Fibroblast of skin of left quadriceps (primary cell): ENCODE measurements at places on chromosomes 3 and 15.

DNA sequence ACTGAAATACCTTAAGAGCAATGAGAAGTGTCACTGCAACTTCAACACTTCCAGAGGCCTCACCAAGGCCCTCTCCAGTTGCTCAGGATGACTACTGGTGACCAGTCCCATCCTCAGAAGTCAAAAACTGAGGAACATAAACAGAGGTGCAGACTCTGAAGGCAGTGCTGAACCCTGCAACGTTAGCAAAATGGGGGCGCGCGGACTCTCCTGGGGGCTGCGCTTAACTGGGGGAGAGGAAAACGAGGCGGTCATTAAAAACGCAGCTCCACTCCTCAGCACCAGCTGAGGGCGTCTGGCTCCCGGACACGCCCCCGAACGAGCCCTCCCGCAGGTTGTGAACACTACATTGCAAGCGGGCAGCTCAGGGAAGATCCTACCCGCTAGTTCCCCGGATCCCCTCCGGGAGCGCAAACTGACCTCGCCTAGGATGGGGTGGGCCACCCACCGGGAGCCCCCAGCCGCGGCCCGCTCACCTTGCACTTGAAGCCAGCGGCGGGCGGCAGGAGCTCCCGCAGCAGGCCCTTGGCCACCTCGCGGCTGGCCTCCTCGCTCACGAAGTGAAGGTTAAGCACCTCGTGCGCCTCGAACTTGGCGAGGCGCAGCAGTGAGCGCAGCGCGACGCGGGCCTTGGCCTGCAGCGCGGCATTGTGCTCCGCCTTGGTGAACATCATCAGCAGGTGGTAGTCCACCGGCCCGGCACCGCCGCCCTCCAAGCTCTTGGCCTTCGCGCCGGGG, 711 bp downstream of the XXYLT1 start:
- no peak for DNase-seq

DNA sequence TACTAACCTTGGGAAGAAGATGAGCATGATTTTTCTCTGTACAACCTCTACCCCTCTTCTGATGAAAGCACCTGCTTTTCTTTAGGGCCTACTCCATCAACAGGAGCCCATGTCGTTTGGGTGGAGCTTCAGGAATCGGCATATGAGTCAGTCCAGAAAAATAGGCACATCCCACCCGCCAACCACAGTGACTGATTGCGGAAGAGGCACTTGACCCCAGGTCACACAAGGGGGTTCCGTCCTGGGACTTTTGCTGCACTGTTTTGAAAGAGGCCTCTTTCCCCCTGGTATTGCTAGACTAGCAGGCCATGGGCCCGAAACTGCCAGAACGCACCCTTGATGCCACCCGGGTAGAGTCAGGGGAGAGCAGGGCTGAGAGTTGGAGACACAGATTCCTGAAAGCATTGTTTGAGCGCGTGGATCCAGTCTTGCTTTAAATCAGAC, 19.3 kb upstream of the NRROS start:
- DNase-seq = no peak

DNA sequence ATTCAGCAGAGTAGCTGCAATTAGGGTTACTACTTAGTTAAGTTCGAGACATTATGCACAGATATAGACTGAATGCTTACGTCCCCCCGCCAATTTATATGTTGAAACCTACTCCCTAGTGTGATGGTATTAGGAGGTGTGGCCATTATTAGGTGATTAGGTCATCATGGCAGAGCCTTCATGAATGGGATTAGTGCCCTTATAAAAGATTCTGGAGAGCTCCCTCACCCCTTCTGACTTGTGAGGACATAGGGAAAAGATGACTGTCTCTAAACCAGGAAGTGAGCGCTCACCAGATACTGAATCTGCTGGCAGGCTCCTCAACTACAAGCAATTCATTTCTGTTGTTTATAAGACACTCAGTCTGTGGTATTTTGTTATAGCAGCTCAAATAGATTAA, 25.6 kb upstream of the TEX9 start:
- DNase-seq = no peak

- DNase-seq = no peak
Observed at GRCh38 chr3:50502225-50502583, 1.2 kb downstream of the CACNA2D2 start.

- DNase-seq = peak; percentile 33
Observed at GRCh38 chr15:56524915-56525314, 60.0 kb upstream of the MNS1 start.

DNA sequence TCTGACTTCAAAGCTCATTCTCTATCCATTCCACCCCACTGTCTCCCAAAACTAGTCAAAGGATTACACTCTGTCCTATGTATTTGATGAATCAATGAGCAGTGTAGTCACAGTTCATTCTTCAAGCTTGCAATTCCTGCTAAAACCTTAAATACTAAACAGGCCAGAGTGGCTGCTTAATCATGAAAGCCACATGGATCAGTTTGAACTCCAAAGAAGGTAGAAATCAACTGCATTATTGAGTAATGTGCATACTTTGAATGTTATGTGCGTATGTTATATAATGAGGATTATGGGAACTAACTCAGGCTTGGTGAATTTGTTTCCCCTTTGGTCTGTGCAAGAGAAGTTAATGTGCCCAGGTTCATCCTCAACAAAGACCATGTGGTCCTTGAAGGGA, 45.4 kb downstream of the PRICKLE2 start:
- DNase-seq = peak; percentile 71

GRCh38 chr15:68469162-68470048, 37.4 kb upstream of the ITGA11 start:
- DNase-seq = no peak

GRCh38 chr3:191387441-191388077, 57.2 kb upstream of the UTS2B start:
- no peak for DNase-seq

DNA sequence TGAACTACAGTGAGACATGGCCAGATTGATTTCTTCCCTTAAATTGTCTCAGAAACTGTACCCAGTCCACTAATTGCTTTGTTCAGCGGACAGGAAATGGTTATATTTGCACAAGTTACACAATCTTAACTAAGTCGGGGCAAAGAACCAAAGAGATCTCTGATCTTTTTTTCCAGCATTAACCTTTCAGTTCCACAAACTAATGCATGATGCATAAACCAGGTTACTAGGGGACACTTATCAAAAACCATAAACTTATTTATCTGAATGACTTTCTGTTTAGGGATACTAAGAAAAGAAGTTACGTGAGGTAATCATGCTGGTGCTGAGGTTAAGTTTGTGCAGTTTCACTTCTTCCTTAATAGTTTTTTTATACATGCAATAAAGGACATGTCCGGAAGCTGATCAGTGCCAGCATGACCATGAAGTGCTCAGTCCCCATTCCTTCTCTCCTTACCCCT, 22.4 kb downstream of the FNDC3B start:
- DNase-seq = no peak

DNA sequence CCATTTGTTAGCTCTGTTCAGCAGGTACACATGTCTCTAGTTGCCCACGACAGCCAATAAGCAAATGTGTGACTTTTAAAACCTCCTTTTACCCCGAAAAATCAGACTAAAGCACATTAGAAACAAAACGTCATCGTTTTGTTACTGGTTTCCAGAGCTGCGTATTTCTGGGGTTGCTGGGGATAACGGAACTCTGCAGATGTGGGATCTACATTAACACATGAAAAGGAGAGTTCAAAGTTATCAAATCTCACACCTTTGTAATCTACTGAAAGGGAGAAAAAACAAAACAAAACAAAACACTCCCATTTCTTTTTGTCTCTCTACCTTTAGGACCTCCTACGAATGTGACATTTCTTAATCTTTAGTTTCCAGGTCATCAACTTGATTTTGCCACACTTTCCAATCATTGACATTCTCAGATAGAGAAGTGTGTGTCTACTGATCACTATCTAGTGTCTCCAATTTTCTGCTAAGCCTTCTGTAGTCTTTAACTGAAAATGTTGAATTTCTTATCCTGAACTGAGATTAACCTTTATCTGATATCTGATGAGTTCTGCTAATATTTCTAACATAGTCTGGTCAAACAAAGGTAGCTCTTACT, 93.0 kb upstream of the TSPAN3 start:
- DNase-seq = no peak

- DNase-seq = no peak
Observed at GRCh38 chr15:39058351-39059131, 493.9 kb upstream of the RASGRP1 start.

GRCh38 chr15:66290007-66290406, 3.4 kb upstream of the DIS3L start:
- no peak for DNase-seq

DNA sequence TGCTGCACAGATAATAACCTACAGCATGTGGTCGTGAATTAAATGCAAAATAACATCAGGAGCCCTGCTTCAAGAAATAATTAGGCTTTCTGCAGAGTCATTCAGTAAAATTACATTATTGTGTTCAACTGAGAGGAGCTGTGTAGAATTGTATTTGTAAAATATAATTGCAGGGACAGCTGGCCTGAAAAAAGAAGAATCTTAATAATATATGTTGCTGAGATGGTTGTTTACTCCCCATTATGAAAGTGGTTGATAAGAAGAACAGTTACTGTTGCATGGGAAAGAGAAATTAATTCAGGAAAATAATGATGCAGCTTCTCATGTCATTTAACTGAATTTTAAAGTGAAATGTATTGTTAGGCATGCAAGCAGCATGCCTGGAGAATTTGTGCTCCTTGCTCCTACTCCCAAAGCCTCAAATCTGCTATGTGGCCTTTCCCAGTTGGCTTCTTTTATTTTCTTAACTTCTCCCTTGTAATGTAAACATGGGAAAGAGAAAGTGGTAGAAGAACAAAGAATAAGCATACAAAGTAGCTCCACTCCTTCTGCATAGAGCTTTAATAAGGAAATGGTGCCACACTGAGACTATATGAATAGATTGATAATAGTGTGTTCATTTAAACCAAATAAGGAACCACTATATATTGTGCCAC, 100.1 kb downstream of the VGLL3 start:
- DNase-seq = no peak

GRCh38 chr3:37708789-37709188, 152.9 kb upstream of the CTDSPL start:
- no peak for DNase-seq

GRCh38 chr3:179421500-179421899, 29.8 kb downstream of the GNB4 start:
- no peak for DNase-seq

DNA sequence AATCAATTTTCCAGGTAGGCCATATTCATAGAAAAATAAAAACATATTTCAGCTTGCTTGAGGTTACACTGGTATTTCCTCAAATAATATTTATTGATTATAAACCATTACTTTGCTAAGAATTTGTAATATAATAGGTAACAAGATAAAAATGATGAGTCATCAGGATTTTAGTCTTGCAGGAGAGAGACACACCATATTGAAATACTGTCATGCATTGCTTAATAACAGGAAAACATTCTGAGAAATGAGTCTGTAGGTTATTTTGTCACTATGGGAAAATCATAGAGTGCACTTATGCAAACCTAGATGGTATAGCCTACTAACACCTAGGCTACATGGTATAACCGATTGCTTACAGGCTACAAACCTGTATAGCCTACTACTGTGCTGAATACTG, 990.5 kb downstream of the OTOL1 start:
- no peak for DNase-seq

GRCh38 chr3:101943029-101943428, 93.7 kb downstream of the NFKBIZ start:
- DNase-seq = no peak

DNA sequence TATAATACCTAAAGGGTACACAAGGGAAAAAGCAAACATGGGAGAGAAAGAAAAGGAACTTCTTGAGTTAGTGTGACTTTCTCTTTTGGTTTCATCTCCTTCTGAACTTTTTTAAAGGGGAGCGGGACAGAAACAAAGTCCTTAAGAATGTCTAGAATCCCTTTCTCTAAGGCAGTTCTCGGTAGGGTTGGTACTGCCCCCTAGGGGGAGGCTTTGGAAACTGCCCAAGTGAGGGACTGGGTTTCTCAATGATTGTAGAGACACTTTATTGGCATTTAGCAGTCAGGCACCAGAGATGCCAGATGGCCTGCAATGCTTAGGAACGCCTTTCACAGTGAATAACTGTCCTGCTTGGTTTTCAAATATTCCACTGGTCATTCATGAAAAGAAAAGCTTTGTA, 172.7 kb downstream of the WDR72 start:
- DNase-seq = no peak

DNA sequence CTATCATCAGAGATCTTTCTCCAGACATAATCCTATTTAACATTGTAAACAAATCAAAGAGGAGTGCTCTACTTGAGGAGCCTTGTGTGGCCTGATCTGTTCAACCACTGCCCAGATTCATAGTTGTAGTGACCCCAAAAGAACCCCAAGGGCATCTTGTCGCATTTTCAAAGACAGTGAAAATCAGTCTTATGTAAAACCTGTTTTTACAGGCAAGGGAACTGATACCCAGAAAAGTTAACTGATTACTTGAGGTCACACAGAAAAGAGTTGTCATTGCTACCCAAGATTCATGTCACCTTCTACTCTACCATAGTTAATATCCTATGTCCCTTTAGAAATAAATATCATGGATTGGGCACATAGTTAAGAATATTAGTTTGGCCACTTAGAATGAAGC, 40.5 kb upstream of the ARPP21 start:
- DNase-seq = no peak

GRCh38 chr15:48515500-48515899, 130.0 kb downstream of the FBN1 start:
- no peak for DNase-seq

GRCh38 chr3:196063971-196064370, 17.9 kb downstream of the TFRC start:
- no peak for DNase-seq

GRCh38 chr3:17656264-17656663, 86.2 kb downstream of the TBC1D5 start:
- no peak for DNase-seq

DNA sequence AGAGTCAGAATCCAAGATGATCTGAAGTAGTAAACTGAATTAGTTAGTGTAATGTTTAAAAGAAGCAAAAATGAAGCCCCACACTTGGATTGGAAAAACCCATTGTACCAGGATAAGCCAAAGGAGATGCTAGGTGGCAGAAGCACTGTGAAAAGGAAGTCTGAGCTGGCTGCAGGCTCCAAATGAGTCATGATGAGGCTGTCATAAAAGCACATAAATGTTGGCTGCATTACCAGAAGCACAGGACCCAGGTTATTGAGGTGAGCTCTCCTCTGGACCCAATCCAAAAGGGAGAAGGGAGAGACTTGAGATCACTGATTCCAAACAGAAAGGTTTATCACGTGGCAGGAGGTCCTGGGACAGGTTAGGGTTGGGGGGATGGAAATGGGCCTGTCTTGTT, 3.2 kb upstream of the ACAN start:
- DNase-seq = peak; percentile 12

DNA sequence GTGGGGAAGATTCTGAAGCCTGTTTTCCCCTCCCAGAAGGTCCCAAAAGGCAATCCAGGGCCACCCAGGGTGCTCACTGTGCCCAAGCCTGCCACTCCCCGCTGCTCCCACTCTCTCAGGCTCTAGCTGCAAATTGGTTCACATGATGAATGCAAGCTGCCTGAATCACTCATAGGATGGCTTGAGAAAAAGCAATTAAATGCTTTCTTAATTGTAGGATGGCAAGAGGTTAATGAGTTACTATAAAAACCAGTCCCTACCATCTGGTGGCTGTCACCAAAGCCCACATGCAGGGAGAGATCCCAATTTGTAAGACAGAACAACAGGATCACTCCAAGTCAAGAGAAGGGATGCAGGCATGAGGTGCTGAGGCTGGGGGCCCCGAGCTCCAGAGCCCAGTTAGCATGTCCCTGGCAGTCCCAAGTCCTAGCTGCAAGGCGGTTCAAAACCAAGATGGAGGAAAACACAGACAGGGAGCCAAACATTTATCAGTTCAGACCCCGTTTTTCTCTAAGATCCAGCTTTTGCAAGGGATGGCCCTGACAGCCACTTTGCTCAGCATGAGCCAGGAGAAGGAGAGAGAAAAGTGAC, 207.1 kb downstream of the UACA start:
- DNase-seq = no peak
